Activated CD4-positive, alpha-beta memory T cell treated with anti-CD3 and anti-CD28 coated beads for 36 hours (primary cell): ENCODE measurements at places on chromosomes 6 and 20. TPM values are rescaled to one million over a fixed set of nuclear protein-coding genes. Genes with fewer than 3 reads are reported as not detected.

- H3K27me3 ChIP-seq = no peaks in the 10 kb centered on the region
- no peaks in the 10 kb centered on the region for H3K4me1 ChIP-seq
- no peak overlapping the region for H3K27ac ChIP-seq
- H3K4me3 ChIP-seq = no peak overlapping the region
- DNase-seq = no peak
- H3K36me3 ChIP-seq = peaks cover 16% of the 10 kb centered on the region
Observed at GRCh38 chr6:29603456-29603855, 18.5 kb downstream of the OR2H2 start.

DNA sequence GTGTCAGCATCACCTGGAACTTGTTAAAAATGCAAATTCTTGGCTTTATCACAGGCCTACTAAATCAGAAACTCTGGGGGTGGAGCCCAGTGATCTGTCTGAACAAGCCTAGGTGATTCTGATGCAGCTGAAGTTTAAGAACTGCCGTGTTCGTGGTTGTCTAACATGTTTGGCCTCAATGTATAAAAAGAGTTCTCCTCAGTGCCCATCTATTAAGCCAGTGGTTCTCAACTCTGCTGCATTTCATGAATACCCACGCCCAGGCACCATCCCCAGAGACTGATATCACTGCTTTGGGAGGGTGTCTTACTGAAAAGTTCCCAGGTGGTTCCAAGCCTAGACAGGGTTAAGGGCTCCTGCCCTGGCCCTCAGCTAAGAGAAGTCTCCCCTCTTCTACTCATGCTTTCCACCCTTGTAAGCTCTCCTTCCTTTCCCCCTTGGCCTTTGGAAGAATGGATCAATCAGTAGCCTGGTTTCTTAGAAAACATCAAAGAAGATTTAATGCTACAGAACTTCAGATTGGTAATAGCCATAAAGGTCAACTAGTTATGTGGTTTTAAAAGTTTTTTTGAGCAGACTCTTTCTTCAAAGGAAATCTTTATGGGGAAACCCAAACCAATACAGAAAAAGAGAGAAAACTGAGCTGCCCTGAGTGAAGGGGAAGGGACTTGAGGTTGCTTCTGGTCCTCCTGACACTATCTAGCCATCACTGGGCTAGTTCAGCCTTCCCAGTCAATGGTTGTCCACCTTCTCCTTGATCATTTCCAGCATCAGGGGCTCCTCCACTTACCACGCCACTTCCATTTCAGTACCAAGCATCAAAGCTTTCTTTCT lies 38.9 kb upstream of the TNFAIP3 start:
- no peaks in the 10 kb centered on the region for H3K27me3 ChIP-seq
- H3K4me1 ChIP-seq = peaks cover 82% of the 10 kb centered on the region
- H3K4me3 ChIP-seq = peak overlapping the region; percentile 48

Gene KCNK17
- not detected for total RNA-seq

DNA sequence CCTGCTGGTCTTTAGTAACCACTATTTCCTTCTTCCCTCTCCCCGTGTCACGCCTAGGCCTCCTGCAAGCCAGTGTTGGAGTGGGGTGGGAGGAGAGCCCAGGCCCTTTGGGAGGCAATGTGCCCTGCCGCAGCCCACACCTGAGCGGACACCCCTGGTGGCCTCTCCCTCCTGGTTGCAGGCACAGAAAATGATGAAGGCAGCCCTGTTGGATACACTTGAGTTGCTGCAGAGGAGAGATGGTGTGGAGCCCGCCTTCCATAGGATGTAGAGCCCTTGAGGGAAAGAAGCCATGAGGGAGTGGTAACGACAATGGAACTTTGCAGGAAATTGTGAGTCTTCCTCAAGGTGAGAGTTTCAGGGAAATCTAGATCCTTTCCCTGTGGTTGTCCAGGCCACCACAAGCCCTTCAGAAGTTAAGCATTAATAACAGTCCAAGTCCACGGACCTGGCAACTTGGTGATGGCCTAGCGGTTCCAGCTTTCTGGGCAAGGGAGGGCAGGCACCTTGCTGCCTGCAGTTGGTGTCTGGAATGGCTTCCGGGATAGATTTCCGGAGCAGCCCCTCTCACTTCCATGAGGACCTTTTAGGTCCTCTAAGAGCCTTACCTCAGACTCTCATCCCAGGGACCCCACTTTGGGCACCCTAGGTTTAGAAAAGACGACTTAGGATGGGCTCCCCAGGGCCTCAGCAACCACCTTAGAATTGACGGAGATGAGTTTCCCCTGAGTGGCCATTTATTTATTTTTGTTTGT lies 67.3 kb upstream of the NXT1 start:
- no peak for DNase-seq
- H3K4me3 ChIP-seq = no peak overlapping the region
- H3K27me3 ChIP-seq = peaks cover 8% of the 10 kb centered on the region
- no peak overlapping the region for H3K27ac ChIP-seq

DNA sequence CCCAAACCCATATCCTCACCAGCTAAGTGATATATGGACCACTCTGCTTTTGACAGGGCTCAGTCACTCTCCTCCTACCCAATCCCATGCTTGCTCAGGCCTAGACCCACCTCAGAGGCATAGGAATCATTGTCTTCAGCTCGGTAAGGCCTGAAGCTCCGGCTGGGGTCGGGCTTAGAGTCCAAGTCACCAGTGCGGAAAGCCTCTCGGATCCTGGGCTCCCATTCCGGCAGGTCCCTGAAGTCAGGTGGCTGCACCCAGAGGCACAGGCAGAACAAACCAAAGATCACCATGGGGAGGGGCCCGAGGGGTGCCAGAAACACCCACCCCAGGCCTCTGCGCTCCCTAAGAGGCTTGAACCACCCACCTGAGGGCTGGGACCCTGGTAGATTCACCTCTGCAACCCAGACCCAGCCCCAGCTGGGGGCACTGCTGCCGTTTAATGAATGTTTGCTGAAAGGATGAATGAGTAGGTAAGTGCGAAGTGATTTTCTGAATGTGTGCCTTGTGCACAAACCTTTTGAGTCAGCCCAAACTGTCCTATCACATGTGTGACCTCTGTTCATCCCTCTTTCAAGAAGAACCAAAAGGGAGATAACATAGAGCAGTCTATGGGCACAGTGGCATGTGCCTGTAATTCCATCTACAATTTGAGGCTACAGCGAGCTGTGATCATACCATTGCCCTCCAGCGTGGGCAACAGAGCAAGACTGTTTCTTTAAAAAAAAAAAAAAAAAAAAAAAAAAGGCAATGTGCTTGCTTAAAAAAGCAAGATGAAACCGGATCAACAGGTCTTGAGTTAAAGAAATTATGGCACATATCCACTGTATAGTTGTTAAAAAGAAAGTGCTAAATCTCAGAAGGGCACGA lies 39.3 kb upstream of the DSN1 start:
- no peak overlapping the region for H3K27ac ChIP-seq
- no peaks in the 10 kb centered on the region for H3K27me3 ChIP-seq
- H3K36me3 ChIP-seq = no peaks in the 10 kb centered on the region
- no peak overlapping the region for H3K4me3 ChIP-seq
- peaks cover 3% of the 10 kb centered on the region for H3K4me1 ChIP-seq
- no peak for DNase-seq

Gene HDAC2
- 93.7 TPM for total RNA-seq

- no peak overlapping the region for H3K4me3 ChIP-seq
- no peaks in the 10 kb centered on the region for H3K27me3 ChIP-seq
- no peaks in the 10 kb centered on the region for H3K4me1 ChIP-seq
- H3K36me3 ChIP-seq = no peaks in the 10 kb centered on the region
- no peak overlapping the region for H3K27ac ChIP-seq
Observed at GRCh38 chr6:71724456-71725125, 161.8 kb upstream of the RIMS1 start.

DNA sequence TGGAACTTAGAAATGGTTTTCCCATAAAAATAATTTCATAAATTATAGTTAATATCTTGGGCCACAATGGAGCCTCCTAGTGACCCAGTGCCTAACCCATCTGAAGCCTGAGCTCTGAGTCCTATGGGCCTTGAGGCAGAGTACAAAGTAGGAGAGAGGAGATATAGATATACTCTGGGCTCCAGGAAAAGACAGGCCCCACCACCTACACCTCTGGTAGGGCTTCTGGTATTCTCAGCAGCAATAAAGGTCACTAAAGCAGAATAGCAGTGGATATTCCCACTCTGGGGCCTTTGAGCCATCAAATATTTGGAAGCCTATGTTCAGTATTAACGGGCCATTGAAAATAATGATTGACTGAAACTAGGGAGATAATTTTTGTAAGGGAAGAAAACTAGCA lies 24.1 kb downstream of the CYP39A1 start:
- H3K4me1 ChIP-seq = peaks cover 10% of the 10 kb centered on the region
- no peaks in the 10 kb centered on the region for H3K36me3 ChIP-seq
- no peak overlapping the region for H3K4me3 ChIP-seq
- H3K27me3 ChIP-seq = peaks cover 3% of the 10 kb centered on the region

Gene COL20A1
- total RNA-seq = not detected

GRCh38 chr6:37818536-37819176 lies 871 bp upstream of the ZFAND3 start:
- DNase-seq = peak; percentile 98
- peaks cover 4% of the 10 kb centered on the region for H3K36me3 ChIP-seq
- H3K4me1 ChIP-seq = peaks cover 48% of the 10 kb centered on the region

Gene PAK5
- total RNA-seq = not detected
